Fibroblast of lung (primary cell): ENCODE measurements at places on chromosomes 12 and 14. TPM values are rescaled to one million over a fixed set of nuclear protein-coding genes. Genes with fewer than 3 reads are reported as not detected.

GPHB5 gene
- not detected in 2 replicates for total RNA-seq

CCDC63 gene
- not detected in 2 replicates for total RNA-seq

DNA sequence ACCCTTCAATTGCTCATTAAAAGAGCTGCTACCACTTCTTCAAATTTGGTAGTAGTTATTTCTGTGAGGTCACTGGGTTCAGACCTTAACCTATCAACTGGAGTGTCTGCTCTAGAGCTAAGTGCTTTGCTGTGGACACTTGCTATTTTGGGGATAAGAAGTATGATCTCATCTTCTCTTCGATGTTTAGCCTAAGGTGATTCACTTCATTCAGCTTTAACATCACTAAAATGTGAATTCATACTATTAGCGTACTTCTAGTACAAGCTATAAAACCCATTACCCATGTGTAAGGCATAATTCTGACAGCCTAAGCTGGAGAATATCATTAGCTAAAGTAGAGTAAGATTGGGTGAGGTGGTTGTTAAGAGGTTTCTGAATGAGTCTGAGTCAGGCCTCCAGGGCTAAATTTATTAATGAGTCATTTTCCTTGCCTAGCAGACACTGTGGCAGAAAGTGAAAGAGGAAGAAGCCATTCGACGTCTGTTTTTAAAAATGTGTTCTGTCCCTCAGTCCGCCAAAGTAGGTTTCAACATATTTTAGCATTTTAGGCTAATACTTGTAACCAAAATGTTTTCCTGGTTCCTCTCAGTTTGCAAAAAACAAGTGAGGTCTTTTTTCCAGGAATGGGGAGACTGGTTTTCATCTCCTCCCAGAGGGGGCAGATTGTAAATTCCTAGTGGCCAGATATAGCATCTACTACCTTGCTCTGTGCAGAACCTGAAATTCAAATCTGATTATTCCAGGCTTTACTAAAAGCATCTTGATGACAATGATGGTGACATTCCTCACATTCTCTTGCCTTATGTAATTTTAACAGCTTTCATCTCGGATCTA, 103.6 kb downstream of the SSPN start:
- peak; percentile 74 for DNase-seq

AREL1 gene
- 23.4 and 28.2 TPM in 2 replicates for total RNA-seq

DNA sequence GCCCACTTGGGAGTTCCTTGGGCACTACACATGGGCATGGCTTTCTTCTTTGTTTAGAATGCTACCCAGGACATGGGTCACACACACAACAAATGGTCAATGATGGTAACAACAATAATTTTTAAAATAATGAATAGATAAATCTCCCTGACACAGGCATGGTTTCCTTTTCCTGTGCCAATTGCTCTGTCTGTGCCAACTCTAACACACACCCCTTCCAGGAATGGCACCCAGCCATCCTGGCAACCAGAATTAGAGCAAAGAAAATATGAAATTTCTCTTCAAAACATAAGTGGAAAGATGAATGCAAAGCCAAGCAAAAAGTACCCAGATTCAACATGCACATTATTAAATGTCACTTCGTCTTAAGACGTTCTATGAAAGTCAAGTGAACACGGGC, 104.9 kb upstream of the SOX5 start:
- no peak for DNase-seq

DDX54 gene
- 23.6 and 25.9 TPM in 2 replicates for total RNA-seq

- peak; percentile 98 for DNase-seq
Observed at GRCh38 chr12:46556105-46556559, 183.6 kb upstream of the SLC38A2 start.

LRRC43 gene
- 1.8 and 3.6 TPM in 2 replicates for total RNA-seq

GRCh38 chr14:22099942-22100763, 426.5 kb upstream of the OR4E1 start:
- peak; percentile 52 for DNase-seq

- no peak for DNase-seq
Observed at GRCh38 chr12:42689699-42690098, 100.2 kb upstream of the PRICKLE1 start.

- DNase-seq = peak; percentile 26
Observed at GRCh38 chr14:63993992-63994391, 141.2 kb downstream of the SYNE2 start.

OR8S1 gene
- not detected in 2 replicates for total RNA-seq

ENDOU gene
- 0.17 TPM in 1 of 2 replicates, not detected in the other for total RNA-seq

DCD gene
- total RNA-seq = not detected in 2 replicates

DNA sequence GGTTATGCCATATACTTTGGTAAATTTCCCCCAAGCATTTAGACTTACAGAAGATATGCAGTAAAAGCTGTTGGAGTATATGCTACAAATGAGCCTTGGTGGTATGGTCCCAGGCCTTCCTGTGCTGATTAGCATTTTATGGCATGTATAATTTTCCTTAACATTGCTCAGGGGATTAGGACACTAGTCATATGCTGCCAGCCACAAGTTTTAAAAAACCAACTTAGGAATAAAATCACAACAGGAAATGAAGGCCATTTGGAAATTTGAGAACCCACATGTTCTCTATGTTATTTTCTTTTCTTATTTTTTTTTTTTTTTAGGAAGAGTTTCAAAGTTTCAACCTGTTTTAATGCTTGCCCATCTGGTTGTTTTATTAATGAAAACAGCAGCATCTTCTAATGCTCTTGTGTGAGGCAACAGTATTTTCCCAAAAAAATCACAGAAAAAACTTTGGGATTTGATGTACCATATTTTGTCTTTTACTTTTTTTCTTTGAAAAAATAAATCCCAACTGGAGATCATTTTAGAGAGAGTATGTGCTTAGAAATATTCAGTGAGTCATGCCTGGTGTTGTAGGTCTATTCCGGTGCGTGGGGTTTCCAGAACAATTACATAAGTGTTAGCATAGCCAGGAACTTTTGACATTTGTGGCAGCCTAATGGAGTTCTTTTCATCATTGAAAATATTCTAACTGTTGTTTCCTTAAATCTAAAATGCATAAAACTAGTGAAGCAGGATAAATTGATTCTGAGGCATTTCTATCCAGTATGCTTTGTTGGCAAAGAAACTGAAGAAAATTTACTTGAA, 21.7 kb upstream of the DUSP6 start:
- peak; percentile 93 for DNase-seq

GRCh38 chr12:30047516-30048254, 263.9 kb upstream of the TMTC1 start:
- DNase-seq = peak; percentile 45

DNA sequence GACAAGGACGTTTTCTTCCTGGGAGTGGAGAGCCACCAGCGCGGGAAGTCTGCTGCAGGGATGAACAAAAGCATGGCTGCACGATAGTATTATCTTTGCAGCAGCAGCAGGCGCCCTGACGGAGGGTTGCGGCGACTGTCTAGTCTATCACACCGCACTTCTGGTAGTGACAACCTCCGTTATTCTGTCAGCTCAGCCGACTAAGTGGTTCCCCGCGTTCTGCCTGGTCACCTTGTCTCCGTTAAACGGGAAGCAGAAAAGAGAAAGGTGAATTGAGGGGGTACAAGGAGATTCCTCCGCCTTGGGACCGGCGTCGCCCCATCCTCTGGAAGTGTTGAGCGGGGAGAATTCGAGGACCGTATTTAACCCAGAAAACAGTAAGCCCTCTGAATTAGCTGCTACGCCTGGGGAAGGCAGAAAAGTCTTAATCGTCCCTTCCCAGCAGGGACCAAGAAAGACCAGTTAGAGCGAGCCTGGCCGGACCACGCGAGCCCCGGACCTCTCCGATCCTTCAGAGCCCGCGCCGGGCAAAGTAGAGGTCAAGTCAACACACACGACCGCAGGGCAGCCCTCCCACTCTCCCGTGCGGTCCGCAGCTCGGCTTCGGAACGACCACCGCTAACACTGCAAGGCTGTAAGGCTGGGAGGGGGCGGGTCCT, 536 bp upstream of the DAAM1 start:
- DNase-seq = no peak

GRCh38 chr14:63438065-63438757, 105.0 kb downstream of the PPP2R5E start:
- DNase-seq = peak; percentile 87

MYF6 gene
- total RNA-seq = under 0.01 TPM in 1 of 2 replicates, not detected in the other

ZFHX2 gene
- total RNA-seq = 0.26 and 0.33 TPM in 2 replicates

DNA sequence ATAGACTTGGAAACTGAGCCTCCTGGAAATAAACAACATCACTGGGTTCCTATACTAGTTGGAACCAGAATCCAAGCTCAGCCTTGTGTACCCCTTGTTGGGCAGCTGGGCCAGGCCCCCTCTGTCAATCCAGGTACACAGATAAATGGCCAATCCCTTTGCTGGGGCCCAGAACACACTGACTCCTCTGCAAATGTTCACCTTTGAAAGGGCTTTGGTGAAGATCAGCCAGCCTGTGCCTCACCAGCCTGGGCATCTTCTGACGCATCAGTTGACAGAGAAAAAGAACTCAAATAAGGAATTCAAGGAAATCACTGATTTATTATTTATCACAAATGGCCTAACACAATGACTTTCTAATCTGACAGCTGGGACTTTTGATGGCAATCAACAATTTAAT, 1090.2 kb downstream of the BCL11B start:
- DNase-seq = no peak

GLS2 gene
- total RNA-seq = under 0.01 and 0.17 TPM in 2 replicates

GRCh38 chr12:57342207-57342691, 88.6 kb downstream of the R3HDM2 start:
- DNase-seq = peak; percentile 70

GRCh38 chr14:58626431-58626831, 11.3 kb upstream of the DACT1 start:
- no peak for DNase-seq

GRCh38 chr12:16349131-16349460, 1.7 kb downstream of the MGST1 start:
- peak; percentile 97 for DNase-seq

KRT5 gene
- not detected in 2 replicates for total RNA-seq

CCDC60 gene
- not detected in 2 replicates for total RNA-seq

SLC5A8 gene
- total RNA-seq = not detected in 2 replicates

JPH4 gene
- total RNA-seq = not detected in 2 replicates

TAS2R8 gene
- total RNA-seq = under 0.01 TPM in 1 of 2 replicates, not detected in the other

DNA sequence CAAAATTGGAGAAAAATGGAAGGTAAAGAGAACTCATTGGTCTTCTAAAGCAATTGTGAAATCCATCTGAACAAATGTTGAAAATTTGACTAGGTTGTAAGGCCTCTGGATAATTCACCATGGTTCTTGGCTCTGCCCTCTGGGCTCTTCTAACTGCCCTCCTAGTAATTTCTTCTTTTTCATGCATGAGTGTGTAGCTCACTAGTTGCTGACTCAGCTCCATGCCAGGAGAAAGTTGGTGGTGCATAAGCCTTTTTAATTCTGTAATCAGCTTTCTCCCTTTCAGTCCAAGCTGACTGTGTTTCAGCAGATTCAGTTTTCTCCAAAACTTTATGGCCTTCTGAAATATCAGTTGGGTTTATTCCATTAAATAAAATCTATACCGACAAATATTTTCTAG, 877.8 kb upstream of the ATXN7L3B start:
- no peak for DNase-seq

- DNase-seq = no peak
Observed at GRCh38 chr12:5773550-5773949, 171.5 kb downstream of the ANO2 start.

MUCL1 gene
- total RNA-seq = not detected in 2 replicates

- no peak for DNase-seq
Observed at GRCh38 chr14:24673534-24674203, 39.7 kb upstream of the GZMB start.

DNA sequence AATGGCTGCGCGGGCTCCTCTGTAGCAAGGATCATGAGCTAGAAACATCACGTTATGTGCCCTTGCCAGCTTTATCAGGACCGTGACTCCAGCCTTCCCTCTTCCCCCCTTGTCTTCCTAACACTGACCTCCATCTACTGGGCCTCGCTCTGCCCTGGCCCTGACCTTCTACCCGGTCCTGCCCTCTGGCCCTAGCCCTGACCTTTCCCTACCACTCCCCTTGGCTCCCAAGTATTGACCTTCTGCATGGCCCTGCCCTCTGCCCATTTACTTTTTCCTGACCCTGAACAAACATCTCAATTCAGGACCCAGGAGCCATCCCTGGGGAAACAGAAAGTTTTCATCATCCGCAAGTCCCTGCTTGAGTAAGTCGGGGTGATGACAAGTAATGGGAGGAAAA, 2.0 kb downstream of the SOAT2 start:
- DNase-seq = no peak

VSIG10 gene
- 26.5 and 31.7 TPM in 2 replicates for total RNA-seq

GRCh38 chr12:2397356-2398045, 344.7 kb downstream of the CACNA1C start:
- DNase-seq = peak; percentile 32

DNA sequence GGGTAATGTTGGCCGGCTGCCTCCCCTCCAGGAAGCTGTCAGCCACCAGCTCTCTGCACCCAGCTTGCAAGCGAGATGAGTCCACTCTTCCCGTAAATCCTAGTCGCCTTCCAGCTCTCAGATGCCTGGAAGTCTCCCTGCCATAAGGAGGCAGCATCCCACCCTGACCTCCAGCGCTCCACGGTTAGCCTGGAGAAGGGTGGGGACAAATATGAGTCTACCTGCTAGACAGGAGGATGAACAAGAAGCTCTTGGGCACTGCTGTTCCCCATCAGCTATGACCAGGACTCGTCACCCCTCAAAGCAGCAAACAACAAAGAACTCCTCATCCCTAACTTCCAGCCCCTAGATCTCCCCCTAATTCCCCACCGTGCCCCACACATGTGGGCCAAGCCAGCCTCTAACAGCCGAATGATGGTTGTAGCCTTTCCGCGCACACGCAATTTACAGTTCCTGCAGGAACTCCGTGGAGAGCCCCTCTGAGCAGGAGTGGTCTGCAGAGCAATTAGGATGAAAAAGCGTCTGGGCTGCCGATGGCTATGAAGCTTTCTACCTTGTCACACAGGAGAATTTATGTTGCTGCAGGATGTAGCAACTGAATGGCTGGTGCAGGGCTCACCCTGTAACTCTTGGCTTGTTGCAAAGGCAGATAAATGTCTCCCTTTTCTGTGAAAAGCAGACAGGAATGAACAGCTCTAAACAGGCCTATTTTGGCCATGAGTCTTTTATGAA, 181.4 kb downstream of the GLT1D1 start:
- DNase-seq = no peak

DNA sequence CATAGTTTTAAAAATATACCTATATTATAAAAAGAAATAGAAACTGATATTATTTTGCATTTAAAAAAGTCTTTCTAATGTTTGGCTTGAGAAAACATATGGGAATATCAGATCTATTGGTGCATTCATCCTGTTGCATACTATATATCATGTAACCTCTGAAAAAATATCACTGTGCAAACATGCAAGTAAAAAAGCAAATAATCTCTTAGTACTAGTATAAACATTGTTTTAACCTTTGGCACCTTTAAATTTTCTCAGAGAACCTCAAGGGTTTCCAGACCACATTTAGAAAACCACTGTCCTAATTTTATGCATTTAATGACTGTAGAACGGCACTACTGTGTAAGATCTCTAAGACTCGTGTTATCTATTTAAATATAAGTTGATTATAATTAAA, 416.8 kb downstream of the LRFN5 start:
- DNase-seq = no peak
